Diencephalon (tissue), 1 donor: ENCODE measurements at places on chromosomes 1 and 21. TPM values are rescaled to one million over a fixed set of nuclear protein-coding genes. Genes with fewer than 3 reads are reported as not detected.

The KPRP gene
- not detected for total RNA-seq

The C8B gene
- not detected for total RNA-seq

The LHX8 gene
- total RNA-seq = 26.8 TPM

The CDA gene
- not detected for total RNA-seq
